ENCODE measurements at places on chromosomes 1 and 21.

- DNase-seq, result no peak
Observed at GRCh38 chr1:2049718-2050431, at the start of gene PRKCZ. Gene PRKCZ, plus strand, starts transcription at chr1:2050411. Its CDS starts 220 bp downstream, at chr1:2050631.

GRCh38 chr1:33244809-33245186, 11.5 kb upstream of the ZNF362 start:
- DNase-seq, result no peak

DNA sequence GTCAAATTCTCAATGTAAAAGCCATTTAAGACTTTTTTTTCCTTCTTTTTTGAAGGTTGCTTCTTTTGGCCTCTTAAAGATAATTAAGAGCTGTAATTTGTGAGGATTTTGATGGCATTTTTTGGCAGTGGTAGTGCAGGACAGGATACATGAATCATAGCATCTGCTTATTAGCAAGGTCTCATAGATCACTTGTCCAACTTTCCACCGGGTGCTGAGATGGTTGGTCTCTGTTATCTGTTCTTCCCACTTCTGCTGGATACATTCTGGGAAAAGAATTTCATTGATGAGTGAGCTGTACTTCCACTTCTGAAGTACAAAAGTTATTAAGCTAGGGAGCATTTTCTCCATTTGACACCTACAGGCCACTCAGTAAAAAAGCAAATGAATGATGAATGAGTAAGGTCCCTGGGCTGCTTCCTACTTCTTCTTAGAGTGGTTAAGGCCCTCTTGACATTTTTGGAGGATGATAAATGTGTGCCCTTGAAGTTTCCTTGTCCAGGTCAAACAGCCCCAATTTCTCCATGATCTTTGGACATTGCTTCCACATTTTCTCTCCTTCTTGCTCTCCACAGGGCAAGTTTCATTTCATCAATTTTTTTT, 100.6 kb downstream of the ROR1 start:
- no peak for DNase-seq

DNA sequence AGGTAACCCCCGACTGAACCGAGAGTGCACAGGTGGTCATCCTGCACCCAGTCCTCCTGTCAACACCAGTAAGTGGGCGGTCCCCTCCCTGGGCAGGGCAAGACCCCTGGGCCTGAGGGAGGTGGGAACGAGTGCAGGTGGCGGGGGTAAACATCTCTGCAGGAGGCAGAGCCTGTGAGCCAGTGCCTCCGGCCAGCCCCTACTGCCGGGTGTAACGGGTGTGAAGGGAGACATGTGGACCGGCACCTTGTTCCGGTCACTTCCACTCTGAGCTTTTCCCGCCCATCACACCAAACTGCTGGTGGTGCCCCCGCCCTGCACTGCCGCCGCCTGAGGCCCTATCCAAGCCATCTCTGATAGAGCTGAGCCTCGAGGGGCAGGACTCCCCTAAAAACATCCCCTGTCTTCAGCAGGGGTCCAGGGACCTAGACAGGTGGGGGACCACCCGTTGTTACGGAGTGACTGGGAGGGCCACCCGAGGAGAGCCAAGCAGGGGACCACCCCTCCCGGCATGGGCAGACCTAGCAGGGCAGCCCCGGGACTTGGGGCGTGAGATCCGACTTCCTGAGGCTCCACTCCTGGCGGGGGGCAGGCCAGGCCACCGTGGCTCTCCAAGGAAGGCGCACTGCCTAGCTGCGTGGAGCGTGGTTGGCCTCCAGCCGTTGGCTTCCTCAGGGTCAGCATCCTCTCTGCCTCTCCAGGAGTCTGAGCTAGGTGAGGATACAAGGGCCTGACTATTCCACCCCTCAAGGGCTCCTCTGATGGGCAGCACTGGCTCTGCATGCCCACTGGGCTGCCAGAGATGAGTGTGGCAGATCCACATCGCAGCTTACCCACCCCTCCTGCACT, 43.8 kb upstream of the LBR start:
- DNase-seq, result no peak
